ENCODE measurements at places on chromosomes 6 and 20.

DNA sequence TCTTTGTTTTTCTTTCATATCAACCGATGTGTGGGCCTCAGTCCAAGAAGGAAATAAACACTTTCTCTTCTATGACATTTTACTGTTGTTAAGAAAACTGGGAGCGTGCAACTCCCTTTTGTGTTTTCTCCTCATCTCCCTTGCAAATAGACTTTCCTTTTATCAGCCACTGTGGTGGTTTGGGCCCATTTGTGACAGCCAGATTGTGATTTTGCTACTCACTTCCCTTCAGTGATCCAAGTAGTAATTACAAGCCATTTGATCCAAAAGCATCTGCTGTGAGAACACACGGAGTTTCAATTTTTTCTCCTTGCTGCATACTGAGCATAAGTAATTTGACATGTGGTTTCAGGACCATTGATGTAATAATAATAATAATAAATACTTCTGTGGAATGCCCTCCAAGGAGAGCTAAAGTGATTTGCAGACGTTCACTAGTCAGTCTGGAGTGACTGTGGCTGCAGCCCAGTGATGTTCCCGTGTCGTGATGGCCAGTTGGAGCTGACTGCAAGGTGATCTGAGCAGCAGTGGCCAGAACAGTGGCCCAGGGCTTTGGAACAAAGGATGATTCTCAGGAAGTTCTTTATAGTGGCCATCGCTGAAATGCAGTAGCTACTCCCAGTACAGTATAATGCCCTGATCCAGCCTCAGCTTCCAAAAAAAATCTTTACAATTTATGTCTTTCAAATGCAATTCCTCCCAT lies 91.9 kb upstream of the CLDN20 start:
- DNase-seq: no peak

- DNase-seq: no peak
Measured at GRCh38 chr20:18436847-18437246, 30.0 kb downstream of the DZANK1 start.

DNA sequence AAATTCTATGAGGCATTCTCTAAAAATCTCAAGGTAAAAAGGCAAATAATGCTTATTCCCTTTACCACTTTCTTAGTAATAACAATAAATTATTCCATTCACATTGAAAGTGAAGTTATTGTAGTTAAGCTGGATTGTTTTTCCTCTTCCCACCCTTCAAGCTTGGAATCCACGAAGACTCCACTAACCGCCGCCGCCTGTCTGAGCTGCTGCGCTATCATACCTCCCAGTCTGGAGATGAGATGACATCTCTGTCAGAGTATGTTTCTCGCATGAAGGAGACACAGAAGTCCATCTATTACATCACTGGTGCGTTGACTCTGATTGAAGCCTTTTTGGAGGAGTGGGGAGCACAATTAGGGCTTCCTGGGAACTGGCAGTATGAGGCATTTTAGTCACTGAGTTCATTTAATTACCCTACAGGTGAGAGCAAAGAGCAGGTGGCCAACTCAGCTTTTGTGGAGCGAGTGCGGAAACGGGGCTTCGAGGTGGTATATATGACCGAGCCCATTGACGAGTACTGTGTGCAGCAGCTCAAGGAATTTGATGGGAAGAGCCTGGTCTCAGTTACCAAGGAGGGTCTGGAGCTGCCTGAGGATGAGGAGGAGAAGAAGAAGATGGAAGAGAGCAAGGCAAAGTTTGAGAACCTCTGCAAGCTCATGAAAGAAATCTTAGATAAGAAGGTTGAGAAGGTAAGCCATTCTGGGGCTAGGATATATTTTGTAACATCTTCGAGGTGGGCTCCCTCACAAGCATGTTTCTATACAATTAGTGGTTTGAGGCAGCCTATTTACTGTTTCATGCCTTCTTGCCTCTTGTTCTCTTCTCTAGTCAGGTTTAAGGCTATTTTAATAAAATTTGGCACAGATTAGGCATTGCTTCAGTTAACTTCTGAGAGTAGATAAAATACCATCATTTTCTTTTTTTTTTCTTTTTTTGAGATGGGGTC lies 4.9 kb downstream of the HSP90AB1 start:
- DNase-seq: no peak

DNA sequence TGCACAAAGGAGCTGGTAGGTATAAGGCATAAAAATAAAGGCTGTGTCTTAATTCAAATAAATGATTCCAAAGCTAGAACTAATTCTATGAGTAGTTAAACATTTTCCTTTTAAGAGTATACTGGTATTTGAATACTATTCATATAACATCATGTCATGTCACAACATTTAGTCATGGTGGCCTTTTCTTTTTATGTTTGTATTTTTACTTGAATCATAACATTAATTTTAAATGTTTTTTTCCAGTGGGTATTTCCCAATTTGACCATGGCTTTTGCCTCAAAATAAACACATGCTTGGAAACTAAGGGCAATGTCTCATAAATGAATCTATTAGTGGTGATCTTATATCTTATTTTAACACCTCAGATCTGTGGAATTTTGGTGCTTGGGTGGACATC lies 177.1 kb downstream of the CD109 start:
- DNase-seq: no peak

DNA sequence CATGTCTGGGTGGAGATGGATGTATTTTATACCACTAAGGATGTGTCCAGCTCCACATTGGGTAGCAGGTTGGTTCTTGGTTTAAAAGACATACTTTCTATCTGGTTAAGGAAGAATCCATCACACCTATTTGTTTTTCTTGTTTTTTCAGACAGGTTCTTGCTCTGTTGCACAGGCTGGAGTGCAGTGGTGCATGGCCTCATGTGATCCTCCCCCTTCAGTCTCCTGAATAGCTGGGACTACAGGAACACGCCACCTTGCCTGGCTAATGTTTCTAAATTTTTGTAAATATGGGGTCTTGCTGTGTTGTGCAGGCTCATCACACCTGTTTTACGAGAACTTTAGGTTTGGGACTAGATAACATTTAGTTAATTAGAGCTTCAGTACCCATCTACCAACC lies 115.7 kb upstream of the PRND start:
- no peak for DNase-seq

DNA sequence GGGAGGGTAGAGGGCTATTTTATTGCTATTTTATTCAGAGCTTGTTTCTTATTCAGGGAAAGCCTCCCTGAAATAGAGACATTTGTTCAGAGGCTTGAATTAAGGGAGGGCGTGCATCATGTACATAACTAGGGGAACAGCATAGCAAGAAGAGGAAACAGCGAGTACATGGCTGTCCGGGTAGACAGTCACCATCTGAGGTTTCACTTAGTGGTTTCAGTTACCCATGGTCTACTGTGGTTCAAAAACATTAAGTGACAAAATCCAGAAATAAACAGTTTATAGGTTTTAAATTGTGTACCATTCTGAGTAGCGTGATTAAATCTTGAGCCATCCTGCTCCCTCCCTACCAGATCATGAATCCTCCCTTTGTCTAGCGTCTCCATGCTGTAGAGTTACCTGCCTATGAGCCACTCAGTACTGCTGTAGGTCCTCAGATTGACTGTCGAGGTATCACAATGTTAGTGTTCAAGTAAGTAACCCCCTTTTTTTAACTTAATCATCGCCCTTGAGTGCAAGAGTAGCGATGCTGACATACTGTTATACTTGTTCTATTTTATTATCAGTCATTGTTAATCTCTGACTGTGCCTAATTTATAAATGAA lies 791.5 kb downstream of the TFAP2A start:
- DNase-seq: no peak

- no peak for DNase-seq
Measured at GRCh38 chr6:109373331-109373730, 8.9 kb downstream of the CD164 start.

- DNase-seq: no peak
Measured at GRCh38 chr6:147321260-147321659, 117.0 kb downstream of the STXBP5 start.

Measured in Right ventricle myocardium inferior (tissue), 1 donor.